ENCODE measurements at places on chromosomes 1 and 21.

- DNase-seq = no peak
Measured at GRCh38 chr1:221415651-221416050, 326.2 kb downstream of the DUSP10 start.

GRCh38 chr1:211538287-211538686 lies 40.7 kb downstream of the SLC30A1 start:
- no peak for DNase-seq

DNA sequence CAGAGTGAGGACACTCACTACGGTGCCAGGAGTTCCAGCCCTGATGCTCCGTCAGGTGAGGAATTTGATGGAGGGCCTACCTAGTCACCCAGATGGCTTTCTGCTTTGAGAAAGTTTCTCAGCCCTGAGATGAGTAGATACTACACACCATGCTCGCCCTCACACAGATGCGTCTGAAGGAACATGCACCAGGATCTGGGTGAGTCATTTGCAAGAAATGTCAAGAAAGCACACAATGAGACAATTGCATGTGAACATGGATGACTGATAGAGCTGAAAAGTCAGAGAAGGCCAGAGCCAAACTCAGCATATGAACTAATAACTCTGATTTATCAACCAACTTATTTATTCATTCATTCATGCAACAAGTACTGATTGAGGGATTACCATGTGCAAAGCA lies 483.9 kb downstream of the OMA1 start:
- no peak for DNase-seq

DNA sequence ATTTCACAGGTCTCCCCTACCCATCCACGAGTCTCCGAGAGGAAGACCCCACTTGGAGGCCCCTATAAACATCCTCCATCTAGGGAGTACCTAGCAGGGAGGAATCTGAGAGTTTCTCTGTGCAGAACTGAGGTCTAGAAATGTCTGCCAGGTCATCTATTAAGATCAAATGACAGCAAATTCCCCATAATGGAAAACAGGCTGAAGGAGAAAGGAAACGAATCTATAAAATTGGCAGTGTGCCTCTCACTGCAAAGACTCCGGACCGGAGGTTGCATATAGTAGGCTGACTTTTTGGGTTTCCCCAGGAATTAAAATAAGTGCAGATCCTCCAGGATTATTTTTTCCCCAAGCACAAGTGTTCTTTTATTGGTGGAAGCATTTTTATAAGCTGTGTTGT lies 57.7 kb downstream of the NMNAT2 start:
- no peak for DNase-seq

- DNase-seq = no peak
Measured at GRCh38 chr1:3351449-3352298, 102.8 kb upstream of the ARHGEF16 start.

DNA sequence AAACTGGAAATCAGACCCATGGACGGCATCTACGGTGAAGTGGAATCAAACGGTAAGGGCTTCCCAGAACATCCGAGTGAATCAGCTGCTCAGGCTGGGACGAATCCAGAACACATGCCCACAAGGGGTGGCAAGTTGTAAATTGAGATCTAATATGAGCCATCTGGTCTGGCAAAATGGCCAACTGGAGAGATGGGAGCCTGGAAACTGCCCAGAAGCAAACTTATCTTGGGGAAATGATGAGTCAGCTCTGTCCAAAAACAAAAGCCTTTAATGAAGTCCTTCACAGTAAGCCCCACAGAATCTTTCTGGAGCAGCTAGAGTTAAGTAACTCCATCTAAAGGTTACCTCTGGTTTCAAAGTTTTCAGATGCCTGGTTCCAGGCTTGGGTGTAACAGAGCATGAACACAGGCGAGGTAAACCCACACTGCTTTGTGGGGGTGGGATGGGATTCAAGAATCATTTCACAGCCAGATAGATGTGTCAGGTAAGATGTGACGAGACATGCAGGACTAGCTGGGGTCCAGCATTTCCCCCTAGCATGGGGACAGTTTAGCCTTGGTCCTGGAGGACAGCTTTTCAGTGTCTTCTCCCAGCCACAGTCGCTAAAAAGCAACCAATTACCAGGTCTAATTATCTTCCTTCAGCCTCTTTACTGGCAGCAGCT lies 10.5 kb upstream of the SRP9 start:
- no peak for DNase-seq

- DNase-seq = no peak
Measured at GRCh38 chr1:118113261-118113660, 71.8 kb downstream of the SPAG17 start.

DNA sequence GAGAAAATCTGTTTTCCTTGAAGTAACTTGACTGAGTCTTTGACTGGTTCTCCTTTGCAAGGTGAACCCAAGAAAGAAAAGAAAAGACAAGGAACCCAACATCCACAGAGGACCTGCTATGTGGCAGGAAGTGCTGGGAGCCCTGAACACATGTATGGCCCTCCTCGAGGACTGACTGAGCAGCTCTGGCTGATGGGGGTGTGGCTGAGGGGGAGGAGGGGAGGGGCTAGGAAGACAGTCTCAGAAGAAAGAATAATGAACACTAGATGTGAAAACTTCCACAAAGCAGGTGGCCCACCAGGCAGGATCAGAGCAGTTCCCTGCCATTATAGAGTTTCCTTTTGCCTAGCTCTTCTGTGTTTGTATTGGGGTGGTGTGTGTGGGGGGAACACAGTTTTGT lies 26.1 kb downstream of the NENF start:
- DNase-seq = no peak

DNA sequence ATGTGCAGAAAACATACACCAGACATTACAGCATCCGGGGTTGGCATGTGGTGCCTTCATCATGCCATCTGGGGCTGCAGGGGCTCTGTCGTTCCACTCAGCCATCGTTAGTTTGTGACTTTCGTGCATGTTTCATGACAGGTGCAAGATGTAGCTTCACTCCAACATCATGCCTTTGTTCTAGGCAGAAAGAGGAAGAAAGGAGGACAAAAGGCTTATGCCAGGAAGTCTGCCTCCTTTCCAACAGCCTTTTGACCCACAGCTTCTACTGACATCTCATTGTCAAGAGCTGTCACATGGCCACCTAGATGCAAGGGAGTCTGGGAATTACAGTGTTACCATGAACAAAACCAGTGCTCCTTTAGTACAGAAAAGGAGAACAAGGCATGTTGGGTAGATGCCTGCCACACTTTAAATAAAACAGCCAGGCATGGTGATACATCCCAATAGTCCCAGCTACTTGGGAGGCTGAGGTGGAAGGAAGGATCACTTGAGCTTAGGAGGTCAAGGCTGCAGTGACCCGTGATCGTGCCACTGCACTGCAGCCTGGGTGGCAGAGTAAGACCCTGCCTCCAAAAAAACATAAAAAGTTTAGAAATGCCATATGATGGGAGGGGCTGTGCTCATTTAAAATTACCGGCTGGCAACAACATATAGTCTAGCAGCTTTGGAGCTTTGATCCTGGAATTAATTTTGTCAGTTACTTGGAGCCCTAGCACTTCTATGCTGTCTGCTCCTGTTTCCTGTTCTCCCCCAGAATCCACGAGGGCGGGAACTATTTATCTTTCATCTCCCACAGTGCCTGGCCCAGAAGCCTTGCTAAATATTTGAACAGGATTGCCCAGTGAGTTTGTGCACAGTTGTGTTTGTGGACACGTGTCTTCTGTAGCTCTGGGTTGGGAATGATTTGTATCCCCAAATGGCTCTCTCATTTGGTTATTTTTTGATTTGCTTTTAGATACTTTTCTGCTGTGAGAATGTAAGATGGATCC lies 7.4 kb downstream of the DOP1B start:
- DNase-seq = no peak

GRCh38 chr1:14602136-14602535 lies 3.7 kb downstream of the KAZN start:
- no peak for DNase-seq

GRCh38 chr1:109441069-109441468 lies 14.8 kb upstream of the PSMA5 start:
- DNase-seq = no peak

- DNase-seq = no peak
Measured at GRCh38 chr1:23188434-23188884, 19.8 kb upstream of the LUZP1 start.

GRCh38 chr1:237219751-237220642 lies 178.0 kb downstream of the RYR2 start:
- DNase-seq = no peak

- no peak for DNase-seq
Measured at GRCh38 chr1:201537028-201537427, 1.9 kb upstream of the NAV1 start.

GRCh38 chr1:2925918-2926317 lies 95.3 kb upstream of the ACTRT2 start:
- no peak for DNase-seq

DNA sequence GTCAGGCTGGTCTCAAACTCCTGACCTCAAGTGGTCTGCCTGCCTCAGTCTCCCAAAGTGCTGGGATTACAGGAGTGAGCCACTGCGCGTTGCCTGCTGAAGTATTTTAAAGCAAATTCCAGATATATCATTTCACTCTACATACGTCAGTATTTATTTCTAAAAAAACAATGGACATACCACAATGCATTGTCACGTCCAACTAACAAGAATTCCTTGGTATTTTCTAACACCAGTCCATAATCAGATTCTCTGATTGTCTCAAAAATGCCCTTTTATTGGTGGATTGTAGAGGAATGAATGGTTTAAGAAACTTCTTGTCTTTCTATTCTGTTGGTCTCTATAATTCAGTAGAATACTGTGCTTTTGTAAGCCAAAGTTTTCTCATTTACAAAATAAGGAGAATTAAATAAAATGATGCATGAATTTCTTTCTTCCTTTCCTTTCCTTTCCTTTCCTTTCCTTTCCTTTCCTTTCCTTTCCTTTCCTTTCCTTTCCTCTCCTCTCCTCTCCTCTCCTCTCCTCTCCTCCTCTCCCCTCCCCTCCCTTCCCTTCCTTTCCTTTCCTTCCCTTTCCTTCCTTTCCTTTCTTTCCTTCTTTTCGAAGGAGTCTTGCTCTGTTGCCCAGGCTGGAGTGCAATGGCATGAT lies 55.8 kb downstream of the VPS13D start:
- no peak for DNase-seq

GRCh38 chr1:68745011-68745410 lies 248.1 kb upstream of the DEPDC1 start:
- no peak for DNase-seq

- DNase-seq = no peak
Measured at GRCh38 chr1:107936498-107937481, 28.2 kb downstream of the VAV3 start.

GRCh38 chr21:44525391-44526095 lies 14.5 kb downstream of the KRTAP10-1 start:
- no peak for DNase-seq

GRCh38 chr1:52558941-52559340 lies 6.0 kb upstream of the TUT4 start:
- no peak for DNase-seq

GRCh38 chr1:35179908-35180307 lies 13.0 kb downstream of the SFPQ start:
- no peak for DNase-seq

GRCh38 chr1:158931055-158931737 lies at the start of gene PYHIN1:
Gene PYHIN1 (plus strand): TSS chr1:158931552. CDS start chr1:158936911, 5,359 bp downstream.
- no peak for DNase-seq

DNA sequence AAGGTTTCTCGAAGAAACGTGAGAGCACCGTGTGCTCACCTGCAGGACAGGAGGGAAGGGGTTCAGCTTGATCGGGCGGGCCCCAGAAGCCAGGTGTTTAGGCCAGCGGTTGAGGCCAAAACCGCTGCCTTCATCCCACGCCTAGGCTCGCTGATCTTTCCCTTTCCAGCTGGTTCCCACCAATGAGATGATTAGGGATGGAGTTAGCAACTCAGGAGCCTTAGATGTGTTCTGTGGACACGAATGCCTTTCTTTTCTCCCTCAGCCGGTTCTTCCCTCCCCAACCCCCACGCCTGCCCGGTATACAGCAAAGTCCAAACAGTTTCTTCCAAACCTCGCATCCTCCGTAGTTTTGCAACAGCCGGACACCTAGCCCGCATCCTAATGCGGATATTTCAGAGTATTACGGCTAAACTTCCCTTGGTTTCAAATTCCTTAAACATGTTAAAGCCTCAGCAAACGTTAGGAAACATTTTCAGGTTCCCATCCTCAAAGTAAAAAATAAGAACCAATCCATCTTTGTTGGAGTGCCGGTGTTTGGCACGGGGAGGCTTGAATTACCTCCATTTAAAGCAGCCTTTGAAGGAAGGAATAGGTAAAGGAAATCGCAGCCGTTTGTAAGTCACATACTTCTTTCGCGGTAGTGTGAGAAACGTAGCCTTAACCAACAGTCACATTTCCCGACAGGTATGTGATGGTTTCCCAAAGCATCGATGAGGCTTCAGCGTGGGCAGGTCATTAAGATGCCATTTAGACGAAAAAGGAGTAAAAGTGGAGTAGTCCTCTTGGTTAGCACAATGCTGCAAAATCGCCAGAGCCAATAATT lies 1.1 kb downstream of the LRRC8C start:
- DNase-seq = no peak

- DNase-seq = no peak
Measured at GRCh38 chr1:53637511-53638359, 101.2 kb downstream of the GLIS1 start.
